ENCODE measurements at places on chromosomes 3 and 15.

DNA sequence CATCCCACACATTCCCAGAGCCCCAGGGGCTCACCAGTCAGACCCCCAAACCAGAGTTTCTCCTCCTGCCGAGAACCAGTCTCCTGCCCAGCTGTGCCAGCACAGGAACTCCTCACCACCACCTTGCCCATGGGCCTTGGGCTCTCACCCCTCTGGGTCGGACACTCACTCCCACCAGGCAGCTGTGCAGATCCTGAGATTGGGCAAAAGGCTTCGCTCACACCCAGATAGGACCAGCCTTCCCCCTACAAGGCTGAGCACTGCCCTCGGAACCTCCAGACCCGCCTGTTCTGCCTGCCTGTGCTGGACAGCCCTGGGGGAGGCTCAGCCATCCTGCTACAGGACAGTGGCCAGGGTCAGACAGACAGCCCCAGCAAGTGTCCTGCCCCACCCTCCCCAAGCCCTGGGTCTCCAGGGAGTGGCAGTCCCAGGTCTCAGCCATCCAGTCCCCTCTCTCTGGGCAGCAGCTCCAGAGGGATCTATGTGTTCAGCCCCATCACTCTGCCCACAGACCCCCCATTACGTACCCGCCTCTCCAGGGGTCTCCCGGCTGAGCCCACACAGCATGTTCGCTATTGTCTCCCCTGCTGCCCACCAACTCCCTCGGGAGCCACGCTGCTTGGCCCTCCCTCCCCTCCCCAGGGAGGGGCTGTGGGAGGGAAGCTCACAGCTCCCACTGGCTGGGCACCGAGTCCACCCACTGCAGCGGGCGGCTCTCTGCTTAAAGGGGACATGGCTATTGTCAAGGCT is at the start of gene GRIP2:
Gene GRIP2, minus strand, starts transcription at position 601 of the 750 bp plus-strand sequence. Its CDS starts 34 bp downstream, at position 567.
- DNase-seq = no peak

DNA sequence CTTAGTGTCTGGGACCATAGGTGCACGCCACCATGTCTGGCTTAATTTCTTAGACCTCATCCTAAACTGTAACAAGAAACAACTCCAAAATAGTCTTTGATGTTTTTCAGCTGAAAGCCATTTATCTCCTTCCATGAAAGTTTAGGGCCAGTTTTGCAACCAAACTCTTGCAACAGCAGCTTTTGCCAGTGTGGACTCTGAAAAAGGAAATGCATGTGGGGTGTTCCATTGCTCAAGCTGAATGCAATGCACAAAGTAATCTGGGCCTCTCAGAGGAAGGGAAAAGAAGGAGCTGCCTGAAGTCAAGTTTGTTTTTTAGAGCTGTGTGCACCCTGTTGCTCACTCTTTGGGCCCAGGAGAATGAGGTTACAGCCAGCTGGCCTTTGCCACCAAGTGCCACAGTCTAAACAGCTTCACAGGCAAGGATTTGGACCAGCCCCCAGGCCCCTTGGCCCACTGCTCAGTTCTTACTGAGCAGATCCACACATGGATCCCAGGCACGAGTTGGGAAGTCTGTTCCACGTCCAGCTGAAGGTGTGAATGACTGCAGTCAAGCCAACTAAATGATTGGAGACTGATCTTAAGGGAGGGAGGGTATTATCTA is 212.3 kb upstream of the LRRFIP2 start:
- no peak for DNase-seq

DNA sequence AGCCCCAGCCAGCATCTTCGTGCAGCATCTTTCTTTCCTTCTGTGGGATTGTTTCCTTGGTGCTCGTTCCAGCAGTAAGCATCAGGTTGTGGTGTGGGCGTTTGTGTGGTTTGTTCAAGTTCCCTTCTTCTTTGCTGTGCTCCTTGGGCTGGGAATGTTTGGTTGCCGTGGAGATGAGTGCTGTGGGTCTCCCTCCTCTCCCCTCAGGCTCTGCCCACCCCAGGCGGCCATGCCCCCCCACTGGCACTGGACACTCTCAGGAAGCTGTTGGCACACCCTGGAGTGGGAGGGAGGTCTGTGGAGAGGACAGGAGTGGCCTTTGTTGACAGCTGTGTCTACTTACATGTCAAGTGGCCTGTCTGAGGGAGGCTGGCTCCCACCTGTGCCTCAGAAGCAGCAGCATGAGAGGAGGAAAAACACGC is 46.5 kb upstream of the SACM1L start:
- DNase-seq = no peak

DNA sequence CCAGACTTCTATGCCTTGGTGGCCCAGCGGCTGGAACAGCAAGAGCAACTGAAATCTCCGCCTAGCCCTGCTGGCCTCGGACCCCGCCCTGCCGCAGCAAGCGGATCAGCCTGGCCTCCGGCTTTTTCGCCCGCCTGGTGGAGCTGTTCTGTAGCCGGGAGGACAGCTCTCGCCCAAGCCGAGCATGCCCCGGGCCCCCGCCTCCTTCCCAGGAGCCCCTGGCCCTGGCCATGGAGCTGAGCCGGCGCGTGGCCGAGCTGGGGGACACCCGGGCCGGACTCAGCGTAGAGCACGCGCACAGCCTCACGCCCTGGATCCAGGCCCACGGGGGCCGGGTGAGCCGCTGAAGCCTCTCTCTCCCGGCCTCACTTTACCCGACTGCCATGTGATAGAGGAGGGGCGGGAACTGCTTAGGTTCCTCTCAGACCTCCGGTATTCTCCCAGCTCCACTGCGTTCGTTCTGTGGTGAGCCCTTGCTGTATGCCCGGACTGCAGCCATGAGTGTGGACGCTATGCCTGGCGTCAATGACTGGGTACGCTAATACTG is 24.1 kb upstream of the MRPL3 start:
- no peak for DNase-seq

- no peak for DNase-seq
Measured at GRCh38 chr15:95252404-95252803, 1021.0 kb downstream of the MCTP2 start.

- no peak for DNase-seq
Measured at GRCh38 chr15:83605111-83605945, 48.6 kb upstream of the ADAMTSL3 start.

- DNase-seq = no peak
Measured at GRCh38 chr3:46406788-46407611, at the start of the genes CCR5AS and CCRL2. Gene CCR5AS (minus strand): TSS chr3:46407066. Gene CCRL2 (plus strand): TSS chr3:46407259. CDS start chr3:46408080, 821 bp downstream.

- no peak for DNase-seq
Measured at GRCh38 chr3:181935915-181936314, 224.2 kb downstream of the SOX2 start.

- no peak for DNase-seq
Measured at GRCh38 chr15:25774871-25775270, 88.3 kb downstream of the ATP10A start.

DNA sequence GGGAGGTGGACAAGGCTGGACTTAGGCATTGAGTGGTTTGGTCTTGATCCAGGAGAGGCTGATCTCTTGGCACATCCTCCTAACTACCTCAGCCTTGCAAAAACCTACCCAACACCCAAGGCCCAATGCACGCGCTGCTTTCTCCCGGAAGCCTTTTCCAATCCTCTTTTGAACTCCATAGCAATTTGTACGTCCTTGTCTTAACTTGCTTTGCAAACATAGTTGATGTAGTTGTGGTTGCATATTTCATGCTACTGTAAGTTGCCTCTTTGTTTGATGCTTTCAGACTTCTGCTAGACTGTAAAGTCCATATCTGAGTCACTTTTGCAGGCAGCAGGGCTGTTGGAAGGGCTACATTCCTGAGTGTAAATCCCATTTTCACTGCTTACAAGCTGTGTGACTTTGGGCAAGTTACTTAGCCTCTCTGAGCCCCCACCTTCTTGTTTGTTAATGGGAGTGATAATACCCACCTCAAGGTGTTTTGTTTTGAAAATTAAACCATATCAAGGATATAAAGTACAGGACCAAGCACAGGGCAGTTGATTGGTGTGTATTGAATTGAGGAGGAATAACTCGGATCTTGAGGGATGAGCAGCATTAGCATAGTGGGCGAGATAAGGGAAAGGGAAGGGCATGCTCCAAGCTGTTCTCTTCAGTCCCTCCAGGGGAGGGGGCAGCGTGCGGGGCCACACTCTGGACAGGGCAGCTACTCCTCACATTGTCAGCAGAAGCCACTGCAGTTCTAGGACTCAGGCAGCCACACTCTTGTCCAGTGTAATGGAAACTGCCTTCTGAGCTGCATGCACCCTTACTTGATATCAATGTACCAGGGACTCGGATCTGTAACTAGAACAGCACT is 28.8 kb downstream of the SIAH2 start:
- no peak for DNase-seq

- DNase-seq = no peak
Measured at GRCh38 chr3:70433091-70433490, 120.7 kb upstream of the MDFIC2 start.

GRCh38 chr15:74543583-74543982 is 2.6 kb downstream of the ARID3B start:
- DNase-seq = peak; percentile 0

DNA sequence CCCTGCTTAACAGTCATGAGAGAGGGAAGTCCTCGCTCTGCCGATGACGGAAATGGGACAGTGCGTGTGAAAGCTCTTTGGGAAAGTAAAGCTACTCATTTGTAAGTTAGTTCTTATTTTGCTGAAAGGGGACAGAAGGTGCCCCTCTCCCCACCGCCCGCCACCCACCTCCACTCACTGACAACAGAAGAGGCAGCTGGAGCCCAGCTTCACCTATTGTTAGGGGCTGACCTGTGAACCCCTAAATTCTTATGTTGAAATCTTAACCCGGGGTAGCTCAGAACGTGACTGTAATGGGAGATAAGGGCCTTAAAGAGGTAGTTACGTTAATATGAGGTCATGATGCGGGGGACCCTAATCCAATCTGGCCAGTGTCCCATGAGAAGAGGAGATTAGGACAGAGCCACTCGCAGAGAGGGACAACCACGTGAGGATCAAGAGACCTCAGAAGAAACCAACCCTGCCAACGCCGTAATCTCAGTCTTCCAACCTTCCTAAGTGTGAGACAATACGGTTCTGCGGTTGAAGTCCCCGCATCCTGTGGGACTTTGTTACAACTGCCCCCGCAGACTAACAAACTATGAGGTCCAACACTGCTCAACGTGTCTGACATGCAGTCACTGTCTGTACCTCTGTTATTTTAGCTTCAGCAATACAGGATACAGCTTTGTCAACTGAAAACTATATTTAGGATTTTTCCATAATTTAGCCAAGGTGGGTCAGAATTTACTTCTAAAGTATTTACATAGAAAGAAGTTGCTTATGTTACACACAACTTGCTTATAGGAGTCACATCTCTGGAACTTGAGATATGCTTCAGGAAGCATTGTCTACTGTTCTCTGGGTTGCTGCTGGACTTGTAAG is 51.7 kb downstream of the PCSK6 start:
- DNase-seq = no peak

GRCh38 chr3:36944641-36945270 is at the start of gene TRANK1:
Gene TRANK1 (minus strand): TSS chr3:36945054. CDS start chr3:36944809, 245 bp downstream.
- DNase-seq = peak; percentile 66

- no peak for DNase-seq
Measured at GRCh38 chr3:60399861-60400845, 851.1 kb downstream of the FHIT start.

All from stimulated activated CD8-positive, alpha-beta memory T cell treated with anti-CD3 and anti-CD28 coated beads, Interleukin-4, amount 100 ng/mL, for 1 hour (primary cell).